ENCODE measurements at places on chromosomes 12 and 14.
A peak's percentile ranks its signal among the peaks of the same experiment; 100 is the strongest.

DNA sequence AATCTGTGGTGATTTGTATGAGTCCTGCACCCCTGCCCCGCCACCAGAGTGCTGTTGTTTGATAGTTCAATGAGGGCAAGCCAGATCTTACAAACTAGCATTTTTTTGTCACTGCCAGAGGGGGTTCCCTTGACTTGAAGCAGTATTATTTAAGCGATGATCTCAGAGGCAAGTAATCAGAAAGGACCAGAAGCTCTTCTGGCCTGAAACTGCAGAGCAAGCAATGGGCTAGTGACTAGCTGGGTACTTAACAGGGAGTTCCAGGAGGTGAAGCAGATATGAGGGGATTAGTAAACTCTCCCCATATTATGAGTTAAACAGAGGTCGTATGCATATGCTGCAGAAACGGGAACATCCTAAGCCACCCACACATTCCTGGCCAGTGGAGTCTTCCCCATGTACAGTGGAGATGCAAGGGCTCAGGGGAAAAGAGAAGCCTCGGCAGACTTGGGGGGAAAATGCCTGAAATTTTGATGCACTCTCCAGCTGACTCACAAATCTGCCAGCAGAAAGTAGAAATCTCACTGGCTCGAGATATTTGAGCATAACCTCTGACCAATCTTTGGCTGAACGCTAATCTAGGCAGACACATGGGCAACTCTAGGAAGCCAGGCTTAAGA is 8.3 kb upstream of the CRACR2A start:
- no peak for DNase-seq

GRCh38 chr12:64730588-64730969 is 28.6 kb downstream of the GNS start:
- no peak for DNase-seq

DNA sequence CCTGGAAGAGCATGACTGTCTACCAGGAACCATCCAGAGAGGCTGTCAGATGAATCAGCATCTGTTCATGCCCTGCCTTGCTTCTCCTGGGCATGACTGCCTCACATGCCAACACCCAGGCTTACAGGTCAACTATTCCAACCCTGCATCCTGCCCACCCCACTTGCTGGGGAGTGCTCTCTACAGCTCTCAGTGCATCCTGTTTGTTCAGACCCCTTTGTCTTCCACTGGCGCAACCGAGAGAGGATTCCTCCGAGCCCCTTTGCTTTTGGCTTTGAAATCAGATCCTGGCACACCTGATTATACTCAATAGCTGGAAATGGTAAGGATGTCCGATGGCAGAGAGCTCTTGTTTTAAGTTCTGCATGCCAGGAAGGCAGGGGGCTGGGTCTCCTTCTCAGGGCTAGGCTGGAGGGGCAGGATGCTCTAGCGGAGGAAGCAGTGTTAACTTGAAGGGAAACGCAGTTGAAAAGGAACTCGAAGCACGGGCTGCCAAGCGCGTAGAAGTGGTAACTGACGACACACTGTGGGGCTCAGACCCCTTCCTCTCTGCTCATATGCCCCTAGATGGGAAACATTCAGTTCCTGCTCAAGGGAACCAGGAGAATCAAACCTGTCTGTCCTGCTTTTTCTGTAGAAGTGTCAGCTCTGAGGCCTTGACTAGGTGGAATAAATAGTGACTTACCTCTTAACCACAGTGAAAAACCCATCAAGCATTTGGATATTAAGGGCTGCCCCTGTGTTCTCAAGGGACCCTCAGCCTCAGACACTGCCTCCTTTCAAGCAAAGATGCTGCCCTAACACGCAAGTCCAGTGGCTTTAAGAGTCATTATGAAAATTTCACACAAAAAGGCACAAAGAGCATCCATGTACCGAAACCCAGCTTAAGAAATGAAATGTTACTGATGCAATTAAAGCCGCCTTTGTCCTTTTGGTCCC is 297.5 kb downstream of the ZFP36L1 start:
- DNase-seq: peak; percentile 82

DNA sequence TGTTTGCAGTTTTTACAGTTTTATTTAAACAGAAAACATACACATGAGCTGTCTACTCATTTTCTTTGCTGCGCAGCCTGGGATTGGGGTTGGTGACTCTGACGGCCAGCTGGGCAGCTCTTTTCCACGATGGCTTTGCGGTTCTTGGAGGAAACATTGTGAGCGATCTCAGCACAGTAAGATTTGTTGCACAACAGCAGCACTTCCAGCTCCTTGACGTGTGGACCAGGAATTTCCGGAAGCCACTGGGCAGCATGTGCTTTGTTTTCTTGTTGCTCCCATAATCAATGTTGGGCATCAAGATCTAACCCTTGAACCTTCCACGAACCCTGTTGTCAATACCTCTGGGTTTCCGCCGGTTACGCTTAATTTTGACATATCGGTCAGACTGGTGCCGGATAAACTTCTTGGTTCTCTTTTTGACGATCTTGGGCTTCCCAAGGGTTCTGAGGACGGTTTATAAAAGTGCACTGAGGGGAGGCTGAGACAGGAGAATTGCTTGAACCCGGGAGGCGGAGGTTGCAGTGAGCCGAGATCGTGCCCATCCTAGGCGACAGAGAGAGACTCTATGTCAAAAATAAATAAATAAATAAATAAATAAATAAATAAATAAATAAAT is 21.8 kb downstream of the FKBP11 start:
- DNase-seq: no peak

GRCh38 chr12:69545081-69545480 is 40.2 kb upstream of the CCT2 start:
- DNase-seq: no peak

GRCh38 chr12:94640134-94640928 is 10.0 kb downstream of the TMCC3 start:
- DNase-seq: no peak

Data from kidney capillary endothelial cell (primary cell).